ENCODE measurements at places on chromosomes 13 and 19.

GRCh38 chr13:66154354-66154753, 1075.8 kb downstream of the PCDH9 start:
- DNase-seq, result no peak

DNA sequence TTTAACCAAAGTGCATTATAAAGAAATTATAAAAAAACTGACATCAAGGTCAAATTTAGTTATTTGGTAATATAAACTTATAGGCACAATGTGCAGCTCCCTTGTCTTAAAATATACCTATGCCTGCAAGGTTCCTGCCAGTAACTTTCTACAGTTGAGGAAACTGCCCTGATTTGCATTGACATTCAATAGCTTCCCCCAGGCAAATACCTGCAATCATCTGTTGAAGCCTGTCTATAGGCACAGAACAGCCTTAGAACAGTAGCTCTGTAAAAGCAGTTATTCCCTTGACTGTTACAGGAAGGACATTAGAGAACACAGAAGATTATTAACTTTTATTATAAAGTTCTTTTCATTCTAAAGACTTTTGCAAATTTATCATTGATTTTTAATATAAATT, 1239.5 kb downstream of the PCDH9 start:
- DNase-seq, result no peak

- no peak for DNase-seq
These were observed 30.7 kb downstream of the HTR2A start for GRCh38 chr13:46866150-46866549.

DNA sequence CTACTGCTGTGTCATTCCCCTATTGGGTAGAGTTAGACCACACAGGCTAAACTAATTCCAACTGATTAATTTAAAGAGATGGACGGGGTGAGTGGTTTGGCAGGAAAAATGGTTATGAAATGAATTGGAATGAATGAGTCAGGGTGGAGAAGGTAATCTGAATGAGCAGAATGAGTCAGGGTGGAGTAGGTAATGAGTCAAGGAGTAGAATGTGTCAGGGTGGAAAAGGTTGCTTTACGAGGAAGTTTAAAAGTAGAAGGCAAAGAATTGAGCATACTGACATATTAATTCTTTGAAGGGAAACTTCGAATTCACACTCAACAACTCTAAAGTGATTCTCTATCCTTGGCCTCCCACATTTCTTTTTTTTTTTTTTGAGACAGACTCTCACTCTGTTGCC, 12.7 kb upstream of the ZNF121 start:
- DNase-seq, result no peak

- peak; percentile 41 for DNase-seq
These were observed 8.8 kb upstream of the BBC3 start for GRCh38 chr19:47239610-47240296.

GRCh38 chr19:17824339-17824738, 3.0 kb upstream of the INSL3 start:
- no peak for DNase-seq

GRCh38 chr13:98142380-98143156, at the start of gene FARP1:
TSS of gene FARP1 (plus strand) at chr13:98143094. CDS start at chr13:98213243, 70,149 bp downstream.
- peak; percentile 14 for DNase-seq

DNA sequence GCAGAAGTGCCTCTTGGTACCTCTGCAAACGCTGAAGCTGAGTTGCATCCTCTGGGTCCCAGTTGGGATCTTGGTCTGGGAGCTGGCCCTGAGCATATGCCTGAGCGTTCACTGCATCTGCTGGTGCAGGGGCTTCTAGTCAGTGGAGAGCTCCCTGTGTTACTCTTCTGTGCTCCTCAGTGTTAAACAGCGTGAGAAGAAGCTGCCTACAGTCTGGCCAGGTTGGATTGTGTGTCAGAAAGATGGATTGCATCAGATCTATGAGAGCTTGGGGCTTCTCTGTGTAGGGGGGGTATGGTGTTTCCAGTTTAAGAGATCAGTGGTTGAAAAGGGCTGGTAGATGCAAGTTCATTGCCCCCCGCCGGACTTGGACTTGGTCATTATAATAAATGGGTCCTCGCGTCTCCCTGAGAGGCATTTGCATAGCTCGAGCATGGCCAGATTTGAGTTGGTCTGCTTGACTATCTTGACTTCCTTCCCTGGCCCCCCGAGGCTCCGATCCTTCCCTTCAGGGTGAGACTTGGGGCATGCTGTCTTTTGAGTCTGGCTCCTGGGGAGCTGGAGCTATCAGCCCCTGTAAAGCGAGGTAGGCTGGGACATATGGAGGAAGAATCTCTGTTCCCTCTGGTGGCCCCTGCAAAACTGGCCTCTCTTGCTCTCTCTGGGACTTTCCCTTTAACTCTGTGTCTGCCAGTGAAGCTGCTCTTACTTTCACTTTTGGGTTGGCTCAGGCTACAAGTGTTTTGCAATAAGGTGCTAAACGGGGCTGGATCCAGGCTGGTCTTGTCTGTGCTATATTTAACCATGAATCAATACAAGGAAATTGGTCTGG, 52.9 kb downstream of the OR10H4 start:
- DNase-seq, result peak; percentile 16

- no peak for DNase-seq
These were observed 3.8 kb upstream of the ACTL9 start for GRCh38 chr19:8702350-8702749.

GRCh38 chr13:105827111-105827809, 708.2 kb downstream of the EFNB2 start:
- no peak for DNase-seq

- DNase-seq, result no peak
These were observed 37.0 kb upstream of the DCT start for GRCh38 chr13:94516456-94516855.

GRCh38 chr13:42028113-42028799, 20.2 kb upstream of the DGKH start:
- no peak for DNase-seq

DNA sequence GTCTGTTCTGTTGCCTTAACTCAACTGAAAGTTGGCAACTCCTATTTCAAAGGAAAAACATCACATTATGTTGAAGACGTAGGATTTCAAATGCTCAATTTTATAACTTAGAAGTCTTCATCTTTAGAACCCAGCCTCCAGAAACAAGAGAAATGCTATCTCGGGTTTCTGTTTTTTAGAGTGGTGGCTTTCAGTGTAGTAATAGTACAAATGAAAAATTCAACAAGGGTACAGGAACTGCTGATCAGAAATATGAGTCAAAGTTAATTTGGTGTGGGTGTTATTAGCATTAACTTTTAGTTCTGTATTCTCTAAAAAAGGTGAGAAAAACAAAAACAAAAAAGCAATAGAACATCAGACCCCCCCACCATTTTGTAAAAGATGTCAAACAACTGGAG, 56.6 kb upstream of the FLT1 start:
- DNase-seq, result no peak

DNA sequence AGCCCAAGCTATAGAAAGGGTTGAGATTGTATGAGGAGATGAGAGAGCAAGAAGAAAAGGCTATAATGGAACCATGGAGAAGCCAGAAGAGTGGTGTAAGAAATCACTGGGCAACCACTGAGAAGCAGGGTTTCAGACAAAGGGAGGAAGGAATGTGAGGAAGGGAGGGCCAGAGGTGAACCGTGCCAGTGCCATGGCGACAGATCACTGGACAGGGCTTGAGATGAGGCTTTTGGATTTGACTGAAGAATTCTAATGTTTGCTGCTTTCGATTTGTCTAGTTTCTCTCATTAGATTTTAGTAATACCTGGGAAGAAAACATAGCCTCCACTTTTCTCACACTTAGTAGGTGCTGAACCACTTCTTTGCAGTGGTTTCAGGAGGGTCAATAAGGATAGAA, 6.3 kb upstream of the GPR183 start:
- no peak for DNase-seq

- no peak for DNase-seq
These were observed 428.1 kb upstream of the DACH1 start for GRCh38 chr13:72295153-72295552.

DNA sequence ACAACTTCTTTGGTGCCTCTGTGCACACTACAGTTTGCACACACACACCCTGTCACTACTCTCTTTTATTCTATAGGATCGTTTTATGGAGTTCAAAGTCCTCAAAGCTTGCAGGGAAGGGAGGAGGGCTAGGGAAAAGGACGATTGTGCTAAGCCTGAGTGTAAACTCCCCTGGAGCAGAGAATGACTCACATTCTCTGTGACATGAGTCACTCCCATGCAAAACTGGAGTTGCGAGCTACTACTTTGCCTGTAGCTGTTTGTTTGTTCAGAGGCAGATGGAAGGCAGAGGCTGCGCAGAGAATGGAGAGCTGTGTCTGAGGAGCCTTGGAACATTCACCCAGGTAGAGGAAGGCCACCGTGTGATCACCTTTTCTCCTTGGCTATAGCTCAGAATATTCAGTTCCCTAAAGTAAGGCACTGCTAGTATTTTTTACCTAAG, 80.5 kb upstream of the MBNL2 start:
- no peak for DNase-seq

GRCh38 chr13:22505489-22505888, 675.3 kb upstream of the SGCG start:
- DNase-seq, result no peak

DNA sequence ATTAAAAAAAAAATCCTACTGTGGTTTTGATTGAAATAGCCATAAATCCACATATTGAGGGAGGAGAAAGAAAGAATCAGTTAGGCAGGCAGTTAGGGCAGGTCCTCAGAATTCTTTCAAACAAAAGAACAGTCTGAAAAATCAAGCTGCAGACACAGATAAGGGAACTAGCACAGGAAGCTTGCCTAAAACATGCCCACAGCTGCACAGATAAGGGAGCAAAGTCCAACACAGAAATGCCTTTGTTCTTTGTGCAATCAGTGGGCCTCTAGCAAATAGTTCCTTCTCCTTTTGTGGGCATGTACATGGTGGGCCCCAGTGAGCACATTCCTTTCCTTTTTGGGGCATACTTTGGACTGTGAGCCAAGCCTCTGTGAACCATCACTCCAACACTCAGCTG, 42.7 kb downstream of the UTP14C start:
- DNase-seq, result no peak

DNA sequence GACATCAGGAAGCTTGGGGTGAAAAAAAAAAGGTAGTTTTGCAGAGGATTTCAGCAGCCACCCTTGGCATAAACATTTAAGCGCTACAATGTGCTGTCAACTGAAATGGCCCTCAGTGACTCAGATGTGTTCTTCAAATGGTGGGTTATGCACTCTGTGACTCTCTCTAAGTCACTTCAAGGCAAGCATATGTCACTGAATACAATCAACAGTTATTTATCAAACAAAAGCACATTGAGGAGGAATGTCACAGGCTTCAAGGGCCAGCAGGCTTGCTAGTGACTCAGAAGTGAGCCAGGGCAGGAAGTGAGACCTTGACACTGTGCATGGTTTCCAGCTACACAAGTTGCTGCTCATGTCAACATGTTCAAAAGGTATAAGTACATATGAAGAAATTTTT, 523.7 kb upstream of the HTR2A start:
- DNase-seq, result no peak

DNA sequence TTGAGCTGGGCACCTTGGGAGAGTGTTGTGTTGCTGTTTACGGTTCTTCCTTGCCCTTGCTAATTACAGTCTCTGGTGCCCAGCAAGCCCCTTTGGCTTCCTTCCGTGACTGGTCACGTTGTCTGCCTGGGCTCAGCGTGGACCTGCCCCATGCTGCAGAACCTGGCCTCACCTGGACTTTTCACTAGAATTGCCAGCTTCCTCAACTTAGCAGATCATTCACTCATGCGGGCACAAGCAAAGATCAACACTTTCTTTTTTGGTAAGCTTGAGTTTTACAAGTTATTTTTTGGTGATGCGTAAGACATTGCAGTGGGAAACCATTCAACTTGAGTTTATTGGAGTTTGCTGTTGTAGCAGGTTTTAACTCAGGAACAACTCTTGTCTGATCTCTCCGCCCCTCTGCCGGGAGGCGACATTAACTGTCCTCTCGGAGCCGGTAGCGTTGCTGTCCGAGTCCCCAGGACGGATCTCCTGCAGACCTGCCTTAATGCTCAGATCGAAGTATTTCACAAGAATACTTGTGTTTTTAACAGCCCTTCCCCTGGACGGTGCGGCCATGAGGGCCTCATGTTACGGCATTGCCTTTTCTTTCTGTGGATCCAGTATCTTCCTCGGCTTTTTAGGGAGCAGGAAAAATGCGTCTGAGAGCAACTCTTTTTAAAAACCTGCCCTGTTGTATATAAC, 15.7 kb upstream of the TEX29 start:
- DNase-seq, result no peak

- no peak for DNase-seq
These were observed 6.9 kb downstream of the IL4I1 start for GRCh38 chr19:49889687-49890348.

- DNase-seq, result no peak
These were observed 106.8 kb upstream of the SPRY2 start for GRCh38 chr13:80447747-80448146.

DNA sequence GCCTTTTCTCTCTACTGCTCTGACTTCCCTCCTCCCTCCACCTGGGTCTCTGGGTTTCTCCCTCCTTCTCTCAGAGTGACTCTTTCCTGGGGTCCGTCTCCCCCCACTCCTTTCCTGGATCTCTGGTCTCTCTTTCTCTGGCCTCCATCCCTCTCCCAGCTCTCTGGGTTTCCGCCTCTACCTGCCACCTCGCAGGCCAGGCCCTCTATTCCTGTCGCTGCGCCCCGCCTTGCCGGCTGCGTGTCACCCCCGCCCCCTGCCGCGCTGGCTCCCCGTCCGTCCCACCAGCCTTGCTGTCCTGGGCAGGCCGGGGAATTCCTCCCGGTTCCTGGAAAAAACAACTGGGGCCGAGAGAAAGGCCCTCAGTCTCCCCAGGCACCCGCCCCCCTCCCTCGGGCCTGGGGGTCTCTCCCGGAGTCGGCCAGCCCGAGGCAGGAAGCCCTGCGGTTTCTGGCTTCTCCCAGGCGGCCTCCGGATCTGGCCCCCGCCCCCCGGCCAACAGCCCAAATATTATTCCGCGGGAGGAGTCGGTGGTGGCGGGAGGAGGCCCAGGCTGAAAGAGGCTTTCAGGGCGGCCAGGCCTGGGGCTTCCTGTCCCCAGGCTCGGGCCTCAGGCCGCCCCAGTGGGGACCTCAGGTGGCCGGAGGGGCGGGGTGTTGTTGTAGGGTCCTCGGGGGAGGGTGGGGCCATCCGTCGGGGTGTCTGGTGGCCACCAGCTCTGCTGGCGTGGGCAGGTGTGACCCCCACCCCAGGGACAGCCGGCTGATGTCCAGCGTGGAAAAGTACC, 9.3 kb downstream of the IRF2BP1 start:
- no peak for DNase-seq

DNA sequence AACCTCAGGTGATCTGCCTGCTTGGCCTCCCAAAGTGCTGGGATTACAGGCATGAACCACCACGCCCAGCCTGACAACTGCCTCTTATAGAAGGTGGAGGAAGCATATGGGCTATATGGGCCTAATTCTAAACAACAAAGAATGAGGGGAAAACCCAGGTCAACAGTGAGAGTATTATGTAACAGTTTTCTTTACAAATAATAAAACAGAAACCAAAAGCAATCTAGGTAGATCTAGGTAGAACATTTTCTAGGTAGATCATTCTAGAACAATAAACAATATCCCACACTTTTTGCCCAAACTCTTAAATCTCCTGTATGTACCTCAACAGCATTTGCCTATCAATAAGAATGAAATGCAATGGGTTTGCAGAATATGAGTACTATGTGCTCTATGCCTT, 267.4 kb downstream of the ABCC4 start:
- DNase-seq, result no peak

- DNase-seq, result no peak
These were observed 53.6 kb downstream of the LMO7 start for GRCh38 chr13:75689686-75690085.
